Endothelial cell of umbilical vein (primary cell): ENCODE measurements at places on chromosomes 12 and 14. TPM values are rescaled to one million over a fixed set of nuclear protein-coding genes. Genes with fewer than 3 reads are reported as not detected.

Gene NR1H4
- not detected in 2 replicates for total RNA-seq

Gene FOXM1
- total RNA-seq = 110 and 136 TPM in 2 replicates

Gene SYCP3
- 0.25 and 0.29 TPM in 2 replicates for total RNA-seq

Gene DPPA3
- not detected in 2 replicates for total RNA-seq

Gene OR6C2
- total RNA-seq = not detected in 2 replicates

Gene P3H3
- total RNA-seq = 76.5 and 92.6 TPM in 2 replicates

Gene ZNF605
- 11.0 and 11.3 TPM in 2 replicates for total RNA-seq

Gene SPATS2
- total RNA-seq = 58.8 and 66.5 TPM in 2 replicates

Gene ZNF10
- 4.4 and 5.8 TPM in 2 replicates for total RNA-seq

Gene KCNK13
- not detected in 2 replicates for total RNA-seq

Gene TMED10
- 313 and 338 TPM in 2 replicates for total RNA-seq

Gene NOS1
- not detected in 2 replicates for total RNA-seq

Gene GLI1
- total RNA-seq = 0.29 and 1.1 TPM in 2 replicates

Gene GLT1D1
- not detected in 2 replicates for total RNA-seq

Gene RTN1
- total RNA-seq = 0.29 TPM in 1 of 2 replicates, not detected in the other

Gene NT5DC3
- 6.4 and 6.7 TPM in 2 replicates for total RNA-seq

Gene PAPOLA
- 164 and 184 TPM in 2 replicates for total RNA-seq

Gene CD163
- not detected in 2 replicates for total RNA-seq

DNA sequence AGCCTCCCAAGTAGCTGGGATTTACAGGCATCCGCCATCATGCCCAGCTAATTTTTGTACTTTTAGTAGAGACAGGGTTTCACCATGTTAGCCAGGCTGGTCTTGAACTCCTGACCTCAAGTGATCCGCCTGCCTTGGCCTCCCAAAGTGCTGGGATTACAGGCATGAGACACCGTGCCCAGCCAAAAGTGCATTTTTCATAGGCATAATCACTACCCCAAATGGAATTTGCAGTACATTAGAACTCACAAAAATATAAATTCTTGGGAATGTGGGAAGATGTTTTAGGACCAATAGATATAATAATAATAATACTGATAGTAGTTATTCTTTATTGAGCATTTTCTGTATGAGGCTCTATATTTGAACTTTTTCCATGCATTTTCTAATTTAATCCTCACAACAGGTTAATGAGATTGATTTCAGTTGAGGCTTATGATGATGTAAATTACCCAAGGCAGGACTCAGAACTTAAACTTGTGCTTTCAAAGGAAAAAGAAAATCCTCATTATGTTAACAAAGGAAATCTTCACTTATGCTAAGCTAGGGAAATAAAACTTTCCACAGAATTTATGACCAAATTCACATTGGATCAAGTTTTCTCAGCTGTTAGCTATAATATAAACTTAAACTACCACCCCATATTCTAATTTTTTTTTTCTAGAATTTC, 121.6 kb downstream of the SRGAP1 start:
- no peaks in the 10 kb centered on the region for H3K27me3 ChIP-seq
- DNase-seq = no peak
- H3K4me1 ChIP-seq = peaks cover 29% of the 10 kb centered on the region
- no peaks in the 10 kb centered on the region for H3K36me3 ChIP-seq

GRCh38 chr14:84533791-84534190, 996.2 kb upstream of the FLRT2 start:
- no peak overlapping the region for H3K27ac ChIP-seq
- H3K27me3 ChIP-seq = no peaks in the 10 kb centered on the region
- no peak for DNase-seq
- H3K4me3 ChIP-seq = no peak overlapping the region
- no peaks in the 10 kb centered on the region for H3K36me3 ChIP-seq

- no peak overlapping the region for H3K4me3 ChIP-seq
- no peak for DNase-seq
- H3K4me1 ChIP-seq = no peaks in the 10 kb centered on the region
These were observed 117.3 kb downstream of the BEGAIN start for GRCh38 chr14:100469632-100470522.

DNA sequence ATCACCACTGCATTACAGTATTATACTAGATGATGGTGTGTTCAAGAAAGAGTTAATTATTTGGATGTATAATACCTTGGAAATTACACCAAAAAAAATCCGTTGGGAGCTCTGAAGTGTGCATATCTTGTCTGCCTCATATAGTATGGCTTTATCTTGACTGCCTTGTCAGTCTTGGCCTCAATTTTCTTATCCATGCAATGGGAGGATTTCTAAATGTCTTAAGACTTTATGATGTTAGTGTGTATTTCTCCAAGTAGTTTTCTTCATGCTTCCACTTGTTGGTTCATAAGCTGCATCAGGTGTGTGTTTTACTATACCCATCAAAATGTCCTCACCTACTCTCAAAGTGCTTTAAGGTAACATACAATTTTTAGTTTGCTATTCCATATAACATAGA, 84.6 kb downstream of the FGD4 start:
- no peaks in the 10 kb centered on the region for H3K36me3 ChIP-seq
- peaks cover 61% of the 10 kb centered on the region for H3K4me1 ChIP-seq
- no peak overlapping the region for H3K27ac ChIP-seq
- no peaks in the 10 kb centered on the region for H3K27me3 ChIP-seq

DNA sequence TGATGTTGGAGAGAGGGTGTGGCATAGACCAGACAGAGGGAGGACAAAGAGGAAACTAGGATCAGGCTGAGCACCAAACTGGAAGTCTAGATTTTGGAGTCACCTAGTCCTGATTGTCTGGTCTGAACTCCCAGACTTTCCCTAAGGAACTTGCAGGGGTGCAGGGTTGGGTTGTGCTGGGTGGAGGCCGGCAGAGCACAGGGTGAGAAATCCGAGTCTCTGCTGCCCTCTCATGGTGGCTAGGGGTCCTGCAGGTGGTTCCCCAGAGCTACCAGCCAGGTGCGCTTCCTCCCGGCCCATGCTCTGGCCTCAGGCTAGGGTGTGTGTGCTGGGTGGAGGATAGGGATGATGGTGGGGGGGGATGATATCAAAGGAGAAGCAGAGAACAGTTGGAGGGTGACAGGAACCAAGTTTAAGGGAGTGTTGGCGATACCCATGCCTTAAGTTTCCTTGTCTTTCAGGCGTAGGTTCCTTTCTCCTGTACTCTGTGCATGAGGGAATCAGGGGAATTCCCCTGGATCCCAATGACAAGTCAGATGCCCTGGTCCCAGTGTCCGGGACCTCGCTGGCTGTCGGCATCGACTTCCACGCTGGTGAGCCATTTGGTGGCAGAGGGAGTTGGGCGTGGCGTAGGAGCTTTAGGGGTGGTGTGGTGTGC, 33.5 kb upstream of the NXPH4 start:
- H3K4me3 ChIP-seq = no peak overlapping the region
- peak; percentile 50 for DNase-seq
- peaks cover 2% of the 10 kb centered on the region for H3K27me3 ChIP-seq
- no peak overlapping the region for H3K27ac ChIP-seq
- H3K36me3 ChIP-seq = no peaks in the 10 kb centered on the region
- no peaks in the 10 kb centered on the region for H3K4me1 ChIP-seq

GRCh38 chr12:131221061-131221956, 267.6 kb downstream of the ADGRD1 start:
- H3K36me3 ChIP-seq = no peaks in the 10 kb centered on the region
- no peaks in the 10 kb centered on the region for H3K4me1 ChIP-seq
- H3K27me3 ChIP-seq = no peaks in the 10 kb centered on the region
- DNase-seq = no peak
- no peak overlapping the region for H3K4me3 ChIP-seq
- H3K27ac ChIP-seq = no peak overlapping the region

DNA sequence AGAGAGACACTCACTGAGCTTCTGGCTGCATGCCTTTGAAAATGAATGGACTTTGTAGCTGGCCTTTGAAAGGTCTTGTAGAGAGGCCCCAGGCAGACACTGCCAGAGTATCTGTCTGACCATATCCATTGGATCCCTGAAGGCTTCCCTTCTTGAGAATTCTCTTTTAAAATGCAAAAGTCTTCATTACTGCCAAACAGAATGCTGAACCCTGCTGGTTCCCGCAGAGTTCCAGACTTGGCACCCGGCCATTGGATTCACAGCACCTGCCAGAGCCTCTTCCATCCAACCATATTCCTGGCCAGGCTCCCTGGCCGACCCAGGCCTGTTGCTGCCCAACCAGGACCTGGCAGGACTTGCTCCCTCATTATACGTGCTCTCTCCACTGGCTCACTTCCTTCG, 182.5 kb downstream of the GXYLT1 start:
- H3K4me1 ChIP-seq = peaks cover under 1% of the 10 kb centered on the region
- H3K4me3 ChIP-seq = no peak overlapping the region
- no peaks in the 10 kb centered on the region for H3K27me3 ChIP-seq
- no peak overlapping the region for H3K27ac ChIP-seq
- no peak for DNase-seq

GRCh38 chr14:61533513-61534255, 161.6 kb upstream of the HIF1A start:
- peaks cover 4% of the 10 kb centered on the region for H3K36me3 ChIP-seq
- peak overlapping the region; percentile 13 for H3K27ac ChIP-seq
- no peaks in the 10 kb centered on the region for H3K27me3 ChIP-seq
- H3K4me1 ChIP-seq = peaks cover 56% of the 10 kb centered on the region
- no peak overlapping the region for H3K4me3 ChIP-seq

DNA sequence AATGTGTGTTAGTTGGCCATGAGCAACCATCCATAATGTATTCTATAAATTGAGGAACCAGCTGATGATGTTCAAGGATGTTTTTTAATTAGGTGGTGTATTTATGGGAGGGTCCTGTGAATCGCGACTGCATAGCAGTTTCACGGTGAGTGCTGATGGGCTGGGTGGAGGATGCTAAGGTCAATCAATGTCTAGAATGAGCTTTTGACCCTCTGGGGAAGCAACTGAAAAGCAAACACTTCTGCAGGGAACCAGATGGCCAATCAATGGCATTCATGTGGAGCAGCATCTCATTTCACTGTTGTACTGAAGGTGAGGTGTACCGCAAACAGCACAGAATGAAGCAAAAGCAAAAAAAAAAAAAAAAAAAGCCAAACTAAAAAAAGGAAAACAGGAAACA, 676.1 kb upstream of the TMEM132C start:
- no peak overlapping the region for H3K4me3 ChIP-seq
- H3K27ac ChIP-seq = no peak overlapping the region
- no peaks in the 10 kb centered on the region for H3K36me3 ChIP-seq
- no peak for DNase-seq
- no peaks in the 10 kb centered on the region for H3K27me3 ChIP-seq
- no peaks in the 10 kb centered on the region for H3K4me1 ChIP-seq

DNA sequence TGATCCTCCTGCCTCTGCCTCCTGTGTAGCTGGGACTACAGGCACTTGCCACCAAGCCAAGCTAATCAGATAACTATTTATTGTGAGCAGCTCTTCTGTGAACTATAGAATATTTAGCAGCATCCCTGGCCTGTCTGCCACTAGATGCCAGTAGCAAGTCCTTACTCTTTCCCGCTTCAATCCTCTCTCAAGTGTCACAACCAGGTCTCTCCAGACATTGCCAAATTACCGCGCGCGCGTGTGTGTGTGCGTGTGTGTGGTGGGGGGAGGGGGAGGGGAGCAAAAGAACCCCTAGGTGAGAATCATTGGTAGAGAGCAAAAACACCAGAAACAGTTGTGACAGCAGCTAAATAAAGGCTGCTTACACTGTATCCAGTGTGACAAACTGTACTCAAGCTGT, 49.9 kb downstream of the PPP2R5E start:
- H3K36me3 ChIP-seq = no peaks in the 10 kb centered on the region
- peaks cover 6% of the 10 kb centered on the region for H3K4me1 ChIP-seq
- no peak for DNase-seq
- H3K4me3 ChIP-seq = no peak overlapping the region
- H3K27me3 ChIP-seq = no peaks in the 10 kb centered on the region

GRCh38 chr14:44405011-44405486, 102.0 kb downstream of the FSCB start:
- no peaks in the 10 kb centered on the region for H3K4me1 ChIP-seq
- H3K27ac ChIP-seq = no peak overlapping the region
- H3K27me3 ChIP-seq = no peaks in the 10 kb centered on the region

- no peaks in the 10 kb centered on the region for H3K27me3 ChIP-seq
- no peak overlapping the region for H3K4me3 ChIP-seq
- DNase-seq = no peak
- H3K4me1 ChIP-seq = no peaks in the 10 kb centered on the region
These were observed 1783.6 kb upstream of the FLRT2 start for GRCh38 chr14:83746336-83746735.

- peaks cover 11% of the 10 kb centered on the region for H3K36me3 ChIP-seq
- peaks cover 11% of the 10 kb centered on the region for H3K4me1 ChIP-seq
- H3K4me3 ChIP-seq = no peak overlapping the region
- H3K27me3 ChIP-seq = no peaks in the 10 kb centered on the region
These were observed 3.2 kb downstream of the THTPA start for GRCh38 chr14:23559010-23559925.

DNA sequence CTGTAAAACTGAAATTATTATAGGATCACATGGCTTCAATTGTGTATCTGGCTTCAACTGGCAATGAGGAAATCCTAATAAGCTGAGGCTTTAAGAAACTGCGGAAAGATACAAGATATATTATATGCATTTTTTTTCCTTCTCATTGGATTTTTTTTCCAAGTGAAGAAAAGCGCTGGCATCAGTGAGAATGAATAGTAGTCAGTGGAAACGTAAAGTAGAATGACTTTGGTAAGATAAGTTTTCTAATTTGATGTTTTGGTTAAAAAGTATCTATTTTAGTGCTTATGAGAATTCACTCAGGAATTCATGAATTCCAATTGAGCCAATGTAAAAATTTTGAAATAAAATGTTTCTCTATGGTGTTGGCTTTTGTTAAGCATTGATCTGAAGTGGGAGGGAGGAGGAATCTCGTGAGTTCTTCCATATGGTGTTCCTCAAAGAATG, 173.5 kb upstream of the FRMD6 start:
- no peaks in the 10 kb centered on the region for H3K4me1 ChIP-seq
- no peak overlapping the region for H3K4me3 ChIP-seq
- no peaks in the 10 kb centered on the region for H3K36me3 ChIP-seq
- H3K27ac ChIP-seq = no peak overlapping the region

GRCh38 chr12:60349232-60349978, 753.6 kb downstream of the SLC16A7 start:
- H3K4me3 ChIP-seq = no peak overlapping the region
- H3K27me3 ChIP-seq = no peaks in the 10 kb centered on the region
- H3K4me1 ChIP-seq = no peaks in the 10 kb centered on the region

- H3K4me3 ChIP-seq = no peak overlapping the region
- H3K36me3 ChIP-seq = no peaks in the 10 kb centered on the region
These were observed 16.4 kb upstream of the RNASE4 start for GRCh38 chr14:20667957-20668356.

DNA sequence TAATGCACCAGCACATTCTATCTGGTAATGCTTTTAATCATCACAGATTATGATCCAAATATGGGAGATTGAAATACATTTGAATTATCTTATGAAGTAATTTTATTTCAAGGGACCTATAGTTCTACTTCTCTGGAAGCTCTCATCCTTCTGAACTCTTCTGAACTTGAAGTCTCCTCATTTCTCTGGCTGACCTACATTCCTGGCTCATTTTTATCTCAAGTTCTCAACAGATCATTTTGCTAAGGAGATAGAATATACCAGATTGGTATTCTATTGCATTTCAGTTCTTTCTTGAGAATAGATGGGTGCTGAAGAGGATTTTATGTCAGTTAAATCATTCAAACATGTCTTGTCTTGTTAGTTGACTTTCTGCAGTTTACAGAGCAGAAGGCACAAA, 7.9 kb downstream of the HMGA2 start:
- H3K4me3 ChIP-seq = no peak overlapping the region
- H3K36me3 ChIP-seq = peaks cover 16% of the 10 kb centered on the region

- H3K4me1 ChIP-seq = no peaks in the 10 kb centered on the region
- H3K27ac ChIP-seq = no peak overlapping the region
- no peaks in the 10 kb centered on the region for H3K27me3 ChIP-seq
- DNase-seq = no peak
- H3K4me3 ChIP-seq = no peak overlapping the region
These were observed 7.7 kb downstream of the C3AR1 start for GRCh38 chr12:8058506-8058905.

GRCh38 chr14:36666416-36667206, 5.0 kb downstream of the PAX9 start:
- DNase-seq = no peak
- peaks cover 54% of the 10 kb centered on the region for H3K27me3 ChIP-seq
- no peak overlapping the region for H3K27ac ChIP-seq
- H3K4me1 ChIP-seq = peaks cover 12% of the 10 kb centered on the region
- H3K36me3 ChIP-seq = no peaks in the 10 kb centered on the region
